ENCODE measurements at places on chromosomes 6 and 20.

DNA sequence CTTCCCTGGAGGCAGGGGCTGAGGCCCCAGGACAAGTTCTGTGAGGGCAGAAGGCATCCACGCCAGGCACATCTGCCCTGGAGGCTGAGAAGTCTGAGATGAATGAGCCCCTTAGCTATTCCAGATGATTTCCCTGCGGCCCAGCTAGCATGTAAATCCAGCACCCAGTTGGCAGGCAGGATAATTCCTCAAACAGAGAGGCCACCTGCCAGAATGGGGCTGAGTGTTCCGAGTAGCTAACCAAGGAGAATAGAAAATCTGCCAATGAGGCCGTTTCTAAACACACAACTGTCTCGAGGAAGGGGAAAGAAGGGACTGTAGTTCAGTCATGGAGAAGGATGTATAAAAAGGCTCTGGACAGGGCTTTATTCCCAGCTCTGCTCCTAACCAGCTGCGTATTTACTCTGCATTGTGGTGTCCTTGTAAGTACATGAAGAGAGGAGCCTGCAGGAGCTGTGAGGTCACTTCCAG is 211.4 kb upstream of the CDYL start:
- DNase-seq: no peak

- DNase-seq: no peak
Measured at GRCh38 chr6:50361641-50362331, 312.1 kb upstream of the DEFB112 start.

GRCh38 chr6:6981681-6982322 is 126.0 kb upstream of the RREB1 start:
- no peak for DNase-seq

DNA sequence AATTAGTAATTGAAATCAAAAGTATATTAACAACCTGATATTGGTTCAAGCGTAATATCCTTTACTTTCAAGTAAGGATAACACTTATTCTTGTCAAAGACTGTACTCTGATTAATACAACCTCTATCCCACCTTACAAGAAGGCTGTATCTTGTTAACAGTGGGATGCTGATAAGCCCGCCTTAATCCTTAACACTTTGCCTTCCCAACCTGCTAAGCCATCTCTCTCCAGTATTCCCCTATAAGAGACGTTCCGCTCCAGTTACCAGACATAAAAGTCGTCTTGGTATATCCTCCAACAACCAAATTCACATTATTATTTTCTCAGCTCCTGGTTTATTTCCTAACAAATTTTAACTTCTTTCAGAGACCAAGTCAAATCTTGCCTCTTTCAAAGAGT is 2.0 kb downstream of the BTBD9 start:
- DNase-seq: no peak

DNA sequence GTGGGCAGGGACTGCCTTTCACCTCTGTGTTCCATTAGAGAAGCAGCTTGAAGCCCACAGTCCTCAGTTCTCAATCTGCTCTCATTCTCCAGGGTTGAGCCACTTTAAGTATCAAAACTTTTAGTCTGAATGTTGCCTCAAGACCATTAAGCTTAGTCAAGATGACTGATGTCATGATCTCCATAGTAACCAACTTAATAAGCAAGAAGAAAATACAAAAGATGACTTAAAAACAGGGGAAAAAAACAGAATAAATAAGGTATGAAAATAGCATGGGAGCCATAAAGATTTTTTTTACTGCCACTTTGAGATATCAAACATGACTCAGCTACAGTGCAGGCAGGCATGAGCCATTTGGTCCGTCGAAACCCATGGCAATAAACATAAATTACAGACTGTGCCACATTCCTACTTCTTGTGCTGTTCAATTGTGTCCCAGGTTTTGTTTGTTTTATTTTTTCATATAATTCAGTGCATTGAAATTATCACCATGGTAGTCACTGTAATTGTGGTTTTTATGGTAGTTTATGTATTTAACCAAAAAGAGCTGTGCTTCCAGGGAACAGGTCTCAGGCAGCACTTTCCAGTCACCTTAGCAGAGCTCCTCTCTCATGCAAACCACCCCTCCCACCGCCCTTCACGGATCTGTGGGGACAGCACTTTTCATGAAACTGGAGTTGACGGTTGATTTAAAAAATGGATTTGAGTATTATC is 156.5 kb upstream of the INSM1 start:
- no peak for DNase-seq

- peak; percentile 63 for DNase-seq
Measured at GRCh38 chr20:53582574-53583351, 10.9 kb downstream of the ZNF217 start.

DNA sequence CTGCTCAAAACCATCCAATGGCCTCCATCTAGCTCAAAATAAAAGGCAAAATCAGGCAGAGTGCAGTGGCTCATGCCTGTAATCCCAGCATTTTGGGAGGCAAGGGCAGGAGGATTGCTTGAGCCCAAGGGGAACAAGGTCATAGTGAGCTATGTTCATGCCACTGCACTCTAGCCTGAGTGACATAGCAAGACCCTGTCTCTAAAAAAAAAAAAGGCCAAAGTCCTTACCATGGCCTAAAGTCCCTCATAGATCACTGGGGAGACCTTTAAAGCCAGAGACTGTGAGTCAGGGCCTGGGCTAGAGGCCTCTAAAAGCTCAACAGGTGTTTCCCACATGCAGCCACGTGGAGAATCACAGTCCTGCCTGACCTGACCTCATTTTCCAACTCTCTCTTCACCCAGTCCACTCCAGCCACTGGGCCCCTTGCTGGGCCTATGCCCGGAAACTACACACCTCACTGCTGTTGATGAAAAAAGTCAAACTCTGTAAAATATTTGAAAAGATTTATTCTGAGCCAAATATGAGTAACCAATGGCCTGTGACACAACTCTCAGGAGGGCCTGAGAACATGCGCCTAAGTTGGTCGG is 28.2 kb upstream of the TAB2 start:
- DNase-seq: no peak

GRCh38 chr6:159068904-159069578 is 24.2 kb upstream of the TAGAP start:
- DNase-seq: no peak

DNA sequence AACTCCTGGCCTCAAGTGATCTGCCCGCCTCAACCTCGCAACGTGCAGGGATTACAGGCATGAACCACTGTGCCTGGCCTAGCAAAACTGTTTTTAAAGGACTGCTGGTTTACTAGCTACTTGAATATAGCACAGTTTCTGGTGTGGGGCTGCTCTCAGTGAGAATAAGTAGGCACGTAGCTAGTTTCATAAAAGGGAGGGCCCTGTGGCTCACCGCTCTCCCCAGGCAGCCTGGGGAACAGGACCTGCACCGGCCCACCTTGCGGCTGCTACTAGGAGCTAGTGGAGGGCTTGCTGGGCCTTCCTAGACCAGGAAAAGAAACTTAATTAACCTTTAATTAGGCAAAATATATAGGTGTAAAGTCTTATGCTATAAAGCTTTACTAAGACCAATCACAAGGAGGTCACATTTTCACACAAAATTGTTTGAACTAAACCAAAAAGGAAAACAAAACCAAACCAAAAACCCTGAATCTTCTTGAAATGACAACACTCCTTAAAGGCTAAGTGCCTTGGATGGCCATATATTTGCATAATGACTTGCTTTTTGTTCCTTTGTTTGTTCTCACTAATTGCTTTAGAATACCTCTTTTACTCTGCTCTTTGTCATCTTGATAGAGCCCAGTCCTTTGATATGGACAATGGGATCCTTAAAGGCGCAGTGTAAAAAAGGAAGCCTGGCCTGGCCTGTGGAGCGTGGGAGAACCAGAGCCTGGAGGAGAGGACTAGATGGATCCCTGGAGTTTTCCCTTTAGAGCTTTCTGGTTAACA is 69.5 kb upstream of the SAMD5 start:
- no peak for DNase-seq

- DNase-seq: no peak
Measured at GRCh38 chr6:55674672-55675071, 95.7 kb upstream of the HMGCLL1 start.

- DNase-seq: no peak
Measured at GRCh38 chr6:9612489-9612888, 802.4 kb downstream of the TFAP2A start.

DNA sequence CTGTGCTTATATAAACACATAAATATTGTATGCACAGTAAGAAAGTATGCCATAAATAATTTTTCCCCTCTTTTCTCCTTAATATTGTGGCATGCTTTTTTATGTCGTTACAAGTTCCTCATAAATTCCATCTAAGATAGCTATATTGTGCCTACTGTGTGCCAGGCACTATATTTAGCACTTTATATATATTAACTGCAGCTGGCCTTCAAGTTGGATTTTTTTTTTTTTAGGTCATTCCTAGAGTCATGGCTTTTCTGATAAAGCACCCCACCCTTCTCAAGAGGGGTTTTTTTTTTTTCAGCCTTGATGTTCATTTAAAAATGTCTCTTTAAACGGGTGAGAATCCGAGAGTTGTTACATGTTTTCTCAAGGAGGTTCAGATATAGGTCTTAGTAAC is 42.8 kb upstream of the RNF8 start:
- no peak for DNase-seq

DNA sequence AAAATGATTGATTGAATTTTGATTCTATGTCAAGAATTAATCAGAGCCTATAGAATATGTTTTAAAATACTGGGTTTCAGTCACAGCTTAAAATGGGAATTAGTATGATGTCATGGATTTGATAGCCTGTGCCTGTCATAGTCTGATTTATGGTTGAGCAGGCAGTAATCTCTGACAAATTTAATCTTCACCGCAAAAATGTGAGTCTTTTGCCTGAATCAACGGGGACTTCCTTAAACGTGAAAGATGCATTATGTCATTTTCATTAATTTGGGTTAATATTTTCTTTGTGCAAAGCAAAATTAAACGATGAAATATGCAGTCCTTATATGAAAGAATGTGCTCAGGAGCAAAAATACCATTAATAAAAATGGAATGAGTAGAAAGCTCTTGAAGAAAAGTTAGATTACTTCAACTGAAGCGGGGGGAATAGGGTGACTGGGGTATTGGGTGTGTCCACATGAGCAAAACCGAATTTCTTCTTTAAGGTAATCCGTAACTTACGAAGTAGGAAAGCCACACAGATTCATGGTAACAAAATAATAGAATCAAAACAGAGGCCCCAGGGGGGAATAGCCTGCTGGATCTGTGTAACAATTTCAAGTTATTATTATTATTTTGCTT is 339.6 kb upstream of the NOX3 start:
- DNase-seq: no peak

- no peak for DNase-seq
Measured at GRCh38 chr6:151232899-151233298, 6.9 kb upstream of the AKAP12 start.

DNA sequence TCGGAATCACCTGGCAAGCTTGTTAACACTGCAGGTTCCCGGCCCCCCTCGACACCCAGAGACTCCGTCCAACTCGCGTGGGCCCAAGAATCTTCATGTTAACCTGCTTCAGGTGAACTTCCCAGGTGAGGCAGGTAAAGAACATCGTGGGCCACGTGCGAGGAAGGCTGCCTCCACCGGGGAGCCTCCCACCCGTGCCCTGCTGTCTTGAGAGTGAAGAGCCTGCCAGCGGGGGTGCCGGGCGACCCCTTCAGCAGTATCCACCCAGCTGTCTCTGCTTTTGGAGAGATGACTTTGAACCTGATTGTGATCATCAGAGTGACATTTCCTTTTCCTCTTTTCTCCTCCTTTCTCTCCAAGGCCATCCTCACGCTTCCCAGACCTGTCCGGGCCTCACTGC is 22.9 kb upstream of the RTF2 start:
- DNase-seq: no peak

DNA sequence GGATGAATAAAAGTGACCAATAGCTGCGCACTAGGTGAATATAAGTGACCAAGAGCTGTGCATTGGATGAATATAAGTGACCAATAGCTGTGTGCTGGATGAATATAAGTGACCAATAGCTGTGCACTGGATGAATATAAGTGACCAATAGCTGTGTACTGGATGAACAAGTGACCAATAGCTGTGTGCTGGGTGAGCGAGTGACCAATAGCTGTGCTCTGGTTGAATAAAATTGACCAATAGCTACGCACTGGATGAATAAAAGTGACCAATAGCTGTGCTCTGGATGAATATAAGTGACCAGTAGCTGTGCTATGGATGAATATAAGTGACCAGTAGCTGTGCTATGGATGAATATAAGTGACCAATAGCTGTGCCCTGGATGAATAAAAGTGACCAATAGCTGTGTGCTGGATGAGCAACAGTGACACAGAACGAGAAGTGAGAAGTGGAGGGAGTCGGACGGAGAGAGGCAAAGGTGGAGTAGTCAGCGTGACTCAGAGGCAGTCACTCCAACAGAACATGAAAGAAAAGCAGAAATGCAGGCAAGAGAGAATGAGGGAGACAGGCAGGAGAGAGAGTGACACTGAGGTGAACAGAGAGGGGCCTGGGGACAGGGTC is 38.5 kb downstream of the RBM38 start:
- peak; percentile 78 for DNase-seq

- DNase-seq: no peak
Measured at GRCh38 chr6:31663961-31664789, 622 bp downstream of the GPANK1 start.

DNA sequence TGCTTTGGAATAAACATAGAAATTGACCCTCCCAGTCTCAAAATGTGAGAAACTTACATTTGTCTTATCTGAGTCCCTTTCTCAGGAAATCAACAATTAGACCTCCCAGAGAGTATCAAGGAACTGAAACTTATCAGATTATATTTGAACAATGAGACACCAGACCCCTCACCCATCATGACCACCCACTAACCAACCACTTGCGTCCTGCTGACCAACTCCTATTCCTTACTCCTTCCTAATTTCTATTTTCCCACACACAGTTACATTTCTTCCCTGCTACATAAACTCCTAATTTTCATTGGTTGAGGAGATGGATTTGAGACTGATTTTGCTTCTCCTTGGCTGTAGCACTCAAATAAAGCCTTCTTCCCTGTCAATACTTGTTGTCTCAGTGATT is 97.9 kb downstream of the TPBG start:
- DNase-seq: no peak

DNA sequence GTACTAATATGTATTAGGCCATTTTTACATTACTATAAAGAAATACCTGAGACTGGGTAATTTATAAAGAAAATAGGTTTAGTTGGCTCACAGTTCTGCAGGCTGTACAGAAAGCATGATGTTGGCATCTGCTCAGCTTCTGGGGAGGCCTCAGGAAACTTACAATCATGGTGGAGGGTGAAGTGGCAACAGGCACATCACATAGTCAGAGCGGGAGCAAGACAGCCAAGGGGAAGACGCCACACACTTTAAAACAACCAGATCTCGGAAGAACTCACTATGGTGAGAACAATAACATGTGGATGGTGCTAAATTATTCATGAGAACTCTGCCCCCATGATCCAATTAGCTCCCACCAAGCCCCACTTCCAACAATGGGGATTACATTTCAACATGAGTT is 41.3 kb upstream of the CEP162 start:
- DNase-seq: no peak

DNA sequence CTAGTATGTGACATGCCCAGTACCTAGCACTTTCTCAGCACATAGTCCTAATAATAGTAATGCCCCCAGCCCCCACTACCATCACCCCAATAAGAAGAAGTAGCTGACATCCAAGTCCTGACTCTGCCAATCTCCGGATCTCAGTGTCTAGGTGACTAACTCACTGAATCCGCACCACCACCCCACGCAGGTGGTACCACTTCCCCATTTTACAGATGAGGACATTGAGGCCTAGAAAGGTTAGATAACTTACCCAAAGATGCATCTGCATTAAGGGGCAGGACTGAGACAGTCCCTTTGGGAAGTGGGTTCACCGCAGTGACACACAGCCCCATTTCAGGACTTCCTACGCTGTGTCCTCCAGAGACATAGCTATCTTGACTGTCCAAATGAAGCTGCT is 241.2 kb downstream of the TFAP2C start:
- DNase-seq: no peak

- DNase-seq: peak; percentile 73
Measured at GRCh38 chr6:32118782-32119628, 9.0 kb downstream of the ATF6B start.

- DNase-seq: no peak
Measured at GRCh38 chr20:13877793-13878192, 93.0 kb downstream of the NDUFAF5 start.

All from CD4-positive, alpha-beta T cell treated with Interleukin-15 for 1 hour (primary cell).